ENCODE measurements at places on chromosomes 12 and 14.

- DNase-seq = peak; percentile 76
These were observed at the start of gene HOTAIR for GRCh38 chr12:53974084-53975063. Gene HOTAIR, minus strand, starts transcription at chr12:53974954.

- no peak for DNase-seq
These were observed 5.7 kb upstream of the TNS2 start for GRCh38 chr12:53044052-53044581.

DNA sequence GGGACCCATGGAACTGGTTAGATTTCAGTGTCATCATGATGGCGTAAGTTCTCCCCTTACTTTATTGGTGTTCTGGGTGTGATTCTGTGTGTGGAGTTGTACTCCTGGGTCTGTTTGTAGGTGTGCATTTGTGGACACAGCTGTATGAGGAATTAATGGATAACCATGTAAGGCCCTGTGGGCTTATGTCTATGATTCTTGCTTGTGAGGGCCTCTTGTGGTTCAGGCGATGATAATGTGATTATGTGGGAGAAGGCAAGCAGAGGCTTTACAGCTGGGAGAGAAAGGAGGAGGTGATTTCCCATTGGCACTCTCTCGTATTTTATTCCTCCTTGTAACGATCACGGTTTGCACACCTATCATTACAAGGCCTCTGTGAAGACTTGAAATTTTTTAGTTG lies 96.1 kb downstream of the SCN8A start:
- no peak for DNase-seq

GRCh38 chr12:105882404-105882803 lies 256.4 kb downstream of the NUAK1 start:
- no peak for DNase-seq

Measured in SJCRH30 (cell line).